ENCODE measurements at places on chromosomes 5 and 9.

- peak; percentile 63 for DNase-seq
Observed at GRCh38 chr5:141664733-141665461, 13.7 kb upstream of the FCHSD1 start.

DNA sequence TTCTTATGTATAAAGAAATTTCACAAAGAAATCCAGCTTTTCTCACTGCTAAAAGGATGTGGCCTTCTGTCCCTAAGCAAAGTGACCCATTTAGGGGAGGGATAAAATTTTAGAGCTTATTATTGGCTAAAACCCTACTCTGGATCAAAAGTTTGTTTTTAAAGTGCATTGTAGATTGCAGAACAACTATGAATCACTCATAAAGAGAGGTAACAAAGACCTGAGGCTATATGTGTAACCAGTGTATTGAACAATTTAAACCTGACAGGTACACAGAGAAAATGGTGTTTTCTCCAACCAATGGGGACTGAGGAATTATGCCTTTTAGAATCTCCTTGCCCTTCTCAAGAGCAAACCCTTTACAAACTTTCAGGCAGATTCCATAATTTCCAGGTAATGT, 86.6 kb downstream of the MUSK start:
- no peak for DNase-seq

DNA sequence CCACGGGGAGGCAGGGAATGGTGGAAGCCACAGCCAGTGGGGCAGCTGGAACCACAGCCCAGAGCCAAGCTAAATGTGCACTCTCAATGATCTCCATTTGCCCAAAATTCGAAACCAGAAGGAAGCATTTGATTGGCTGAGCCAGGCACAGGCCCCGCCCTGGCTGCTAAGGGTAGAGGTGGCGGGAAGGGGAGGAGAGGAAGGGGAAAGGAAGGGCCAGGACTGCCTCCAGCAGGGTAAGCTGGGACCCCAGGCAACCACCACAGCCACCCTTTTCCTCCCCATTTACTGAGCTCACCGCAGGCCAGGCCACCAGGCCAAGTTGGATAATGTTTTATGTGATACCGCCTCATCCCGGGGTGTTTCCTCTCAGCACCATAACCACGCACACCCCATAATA, 100.3 kb upstream of the RAPGEF1 start:
- DNase-seq = no peak

- DNase-seq = no peak
Observed at GRCh38 chr5:72255670-72256069, 64.4 kb downstream of the MRPS27 start.

GRCh38 chr9:73371801-73372200, 220.1 kb downstream of the ANXA1 start:
- no peak for DNase-seq

DNA sequence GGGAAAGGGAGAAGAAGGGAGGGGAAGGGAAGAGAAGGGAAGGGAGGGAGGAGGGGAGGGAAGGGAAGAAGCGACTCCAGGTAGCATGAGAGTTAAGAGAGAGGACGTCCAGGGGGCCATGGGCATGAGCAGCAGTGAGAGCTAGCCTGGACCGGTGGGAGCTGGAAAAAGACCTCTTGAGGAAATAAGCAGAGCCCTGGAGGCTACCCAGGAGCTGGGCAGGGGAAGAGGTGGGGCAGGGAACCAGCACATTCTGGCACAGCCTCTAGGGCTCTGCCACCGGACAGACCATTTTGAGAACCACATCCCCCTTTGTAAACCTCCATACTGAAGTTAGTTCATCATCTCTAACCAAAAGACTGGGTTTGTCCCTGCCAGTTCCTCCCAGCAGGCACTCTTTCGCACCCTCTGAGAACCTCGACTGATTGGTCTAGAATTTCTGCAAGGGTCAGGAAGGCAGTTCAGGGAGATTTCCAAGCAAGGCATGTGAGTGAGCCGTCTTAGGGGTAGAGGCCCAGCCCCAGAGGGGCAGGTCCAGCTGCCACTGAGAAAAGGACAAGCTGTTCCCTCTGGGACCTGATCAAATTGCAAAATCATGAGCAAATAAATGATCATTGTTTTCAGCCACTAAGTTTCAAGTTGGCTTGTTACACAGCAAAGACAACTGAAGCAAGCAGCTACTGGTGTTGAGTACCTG, 11.6 kb downstream of the NAIF1 start:
- no peak for DNase-seq

DNA sequence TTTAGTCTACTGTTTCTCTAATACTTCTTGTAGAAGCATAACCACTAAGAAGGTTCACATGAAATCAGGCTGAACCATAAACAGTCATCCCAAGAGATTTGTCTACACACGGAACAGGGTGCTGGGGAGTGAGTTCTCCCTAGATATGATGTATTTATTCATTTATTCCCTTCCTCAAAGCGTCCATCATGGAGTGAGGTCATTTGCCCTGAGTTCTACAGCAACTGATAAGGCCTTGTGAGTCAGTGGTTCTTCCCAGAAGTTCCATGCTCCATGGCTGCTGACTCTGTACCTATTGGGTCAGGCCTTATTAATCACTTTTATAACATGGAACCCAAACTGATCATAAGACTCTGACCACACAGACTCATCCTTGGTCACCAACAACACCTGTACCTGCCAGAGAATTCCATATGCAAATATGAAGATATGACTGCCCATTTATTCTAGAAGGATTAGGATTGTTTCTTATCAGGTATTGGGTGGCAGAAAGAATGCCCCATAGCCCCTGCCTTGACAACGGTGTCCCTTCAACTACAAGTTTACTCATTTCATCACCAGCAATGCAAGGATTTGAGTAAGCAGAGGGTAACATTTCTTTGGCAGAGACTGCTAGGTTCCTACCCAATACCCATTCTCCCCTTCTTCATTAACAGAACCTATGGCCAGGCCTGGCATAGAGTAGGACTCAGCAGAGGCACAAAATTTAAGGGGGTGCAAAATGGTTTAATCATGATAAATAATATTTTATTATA, 118.1 kb downstream of the LHFPL2 start:
- DNase-seq = no peak

GRCh38 chr5:61821561-61821960, 484.4 kb upstream of the KIF2A start:
- no peak for DNase-seq

DNA sequence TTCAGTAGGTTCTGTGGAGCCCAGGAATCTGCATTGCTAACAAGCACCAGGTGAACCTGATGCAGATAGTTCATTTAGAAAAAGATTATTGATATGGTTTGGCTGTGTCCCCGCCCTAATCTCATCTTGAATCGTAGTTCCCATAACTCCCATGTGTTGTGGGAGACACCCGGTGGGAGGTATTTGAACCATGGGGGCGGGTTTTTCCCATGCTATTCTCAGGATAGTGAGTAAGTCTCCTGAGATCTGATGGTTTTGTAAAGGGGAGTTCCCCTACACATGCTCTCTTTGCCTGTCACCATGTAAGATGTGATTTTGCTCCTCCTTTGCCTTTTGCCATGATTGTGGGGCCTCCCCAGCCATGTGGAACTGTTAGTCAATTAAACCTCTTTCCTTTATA, 212.0 kb downstream of the RAB3C start:
- no peak for DNase-seq

GRCh38 chr9:105138306-105138801, 106.1 kb upstream of the SLC44A1 start:
- no peak for DNase-seq

DNA sequence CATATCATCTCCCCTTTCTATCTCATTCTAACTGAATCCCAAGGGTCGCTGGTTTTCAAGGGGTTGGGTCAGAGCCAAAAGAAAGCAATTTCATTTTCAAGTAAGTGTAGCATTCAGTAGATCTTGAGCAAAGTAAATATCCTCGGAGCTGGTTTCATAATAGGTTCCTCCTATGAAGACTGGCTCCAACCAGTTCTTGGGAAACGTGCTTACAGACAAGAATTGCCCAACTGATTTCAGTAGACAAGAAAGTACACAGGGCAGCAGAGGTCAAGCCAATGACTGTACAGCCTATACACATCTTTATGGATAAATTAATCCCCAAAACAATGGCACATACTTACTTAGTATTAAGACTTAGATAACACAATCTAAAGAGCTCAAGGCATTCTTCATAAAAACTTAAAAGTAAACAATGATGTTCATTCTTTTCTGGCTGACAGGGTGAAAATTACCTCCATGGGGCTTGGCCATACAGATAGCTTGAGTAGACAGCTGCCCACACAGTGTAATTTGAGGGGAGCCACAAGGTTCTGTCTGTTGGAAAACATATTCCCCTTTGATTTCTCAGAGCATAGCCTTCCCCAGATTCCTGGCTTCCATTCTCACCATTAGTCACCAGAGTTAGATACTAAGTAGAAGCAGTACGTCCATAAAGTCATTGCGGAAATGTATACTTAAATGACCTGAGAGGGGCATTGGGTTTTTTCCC, 163.9 kb downstream of the ARRDC3 start:
- DNase-seq = no peak

DNA sequence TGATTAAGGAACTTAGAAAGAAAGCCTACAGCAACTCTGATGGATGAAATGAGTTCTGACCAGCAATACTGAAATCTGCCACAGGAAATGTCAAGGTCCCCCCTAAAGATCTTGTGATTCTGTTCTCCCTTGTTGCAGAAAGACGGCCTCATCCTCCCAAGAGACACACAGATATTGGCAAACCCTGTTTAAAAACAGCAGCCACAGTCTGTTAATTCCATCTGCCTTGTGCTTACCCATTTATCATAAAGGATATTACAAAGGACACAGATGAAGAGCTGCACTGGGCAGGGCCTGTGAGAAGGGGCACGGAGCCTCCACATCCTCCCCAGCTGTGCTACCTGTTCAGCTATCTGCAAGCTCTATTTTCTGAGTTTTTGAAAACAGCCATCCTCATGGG, 15.2 kb downstream of the RAPGEF1 start:
- no peak for DNase-seq

- no peak for DNase-seq
Observed at GRCh38 chr5:74394528-74394915, 246.0 kb downstream of the ENC1 start.

- DNase-seq = no peak
Observed at GRCh38 chr9:89512382-89512781, 14.5 kb upstream of the SEMA4D start.

DNA sequence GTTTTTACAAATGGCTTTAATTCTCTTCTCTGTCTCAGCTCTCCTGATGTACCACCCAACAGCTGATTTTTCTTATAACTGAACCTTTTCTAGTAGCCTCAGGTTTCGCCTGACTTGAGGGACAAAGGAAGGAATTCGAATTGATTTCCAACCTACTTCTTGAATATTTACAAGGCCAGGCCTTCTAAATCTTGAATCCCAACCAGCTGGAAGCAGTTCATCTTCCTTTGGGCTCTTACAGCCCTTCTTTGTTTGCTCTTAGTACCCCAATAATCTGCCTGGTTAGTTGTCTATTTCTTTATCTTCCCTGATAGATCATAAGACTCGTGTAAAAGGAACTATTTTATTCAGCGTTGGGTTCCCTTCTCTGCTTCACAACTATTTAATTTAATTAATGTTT, 95.9 kb downstream of the NLN start:
- no peak for DNase-seq

- no peak for DNase-seq
Observed at GRCh38 chr9:6460189-6460768, 47.3 kb downstream of the UHRF2 start.

GRCh38 chr5:32692036-32692746, 18.9 kb upstream of the NPR3 start:
- no peak for DNase-seq

DNA sequence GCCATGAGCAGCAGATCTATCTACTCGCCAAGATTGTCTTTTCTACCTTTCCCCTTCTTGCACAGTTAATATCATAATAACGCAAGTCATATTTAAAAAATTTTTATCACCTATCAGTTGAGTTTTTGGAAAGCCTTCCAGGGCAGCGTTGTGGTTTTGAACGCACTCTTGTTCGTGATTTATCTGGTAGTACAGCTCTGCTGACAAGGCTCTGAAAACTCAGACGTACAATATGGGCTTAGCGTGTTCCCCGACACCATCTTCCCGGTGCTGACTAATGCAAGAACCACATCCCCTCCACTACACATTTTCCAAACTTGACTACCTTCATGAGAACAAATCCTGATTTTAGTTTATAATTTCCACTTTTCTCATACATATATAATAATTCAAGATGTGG, 1.6 kb upstream of the NFIL3 start:
- no peak for DNase-seq

GRCh38 chr5:149941795-149942194, 2.8 kb downstream of the PDE6A start:
- DNase-seq = no peak

DNA sequence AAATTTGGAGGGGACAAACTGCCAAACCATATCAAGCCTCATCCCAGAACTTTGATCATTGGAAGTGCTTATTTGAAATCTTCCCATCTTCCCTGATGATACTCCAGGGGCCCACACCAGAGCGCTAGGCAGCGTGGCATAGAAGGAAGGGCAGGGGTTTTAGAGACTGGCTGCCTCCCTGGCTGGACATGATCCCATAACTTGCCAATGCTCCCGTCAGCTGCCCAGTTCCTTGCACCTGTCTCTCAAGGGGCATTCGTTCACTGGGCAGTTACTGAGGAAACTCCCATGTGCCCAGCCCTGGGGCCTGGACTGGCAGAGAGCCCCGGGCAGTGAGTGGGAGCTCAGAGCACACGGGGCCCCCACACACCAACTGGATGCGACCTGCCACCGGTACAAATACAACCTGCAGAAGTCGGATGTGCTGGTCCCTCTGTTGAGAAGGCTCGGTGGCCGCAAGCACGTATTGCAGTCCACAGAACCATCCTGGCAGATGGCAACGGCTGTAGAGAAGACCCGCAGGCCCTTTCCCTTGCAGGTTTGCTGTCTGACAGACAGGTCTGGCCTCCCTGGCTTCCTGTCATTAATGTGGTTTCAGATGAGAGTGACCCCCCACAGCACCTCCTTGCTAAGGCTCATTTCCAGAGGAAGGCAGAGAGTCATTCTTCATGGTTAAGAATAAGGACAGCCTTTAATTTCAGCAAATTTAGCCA, 122.4 kb downstream of the MVB12B start:
- DNase-seq = no peak

DNA sequence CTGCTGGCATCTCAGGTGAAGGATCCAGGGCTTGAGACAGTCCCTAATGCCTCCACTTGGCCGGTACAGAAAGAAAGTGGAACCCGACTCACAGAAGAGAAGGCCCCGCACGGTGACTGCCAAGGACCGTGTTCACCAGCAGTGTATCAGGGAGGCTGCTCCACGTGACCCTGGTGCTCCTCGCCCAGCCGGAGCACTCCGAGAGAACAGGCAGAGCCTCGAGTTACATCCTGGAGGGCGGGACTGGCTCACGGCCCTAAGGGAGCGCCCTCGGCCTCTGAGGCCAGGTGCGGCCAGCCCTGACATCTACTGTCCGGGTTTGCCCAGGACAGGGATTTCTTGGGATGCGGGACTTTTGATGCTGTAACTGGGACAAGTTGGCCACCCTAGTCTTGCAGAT, 104.0 kb upstream of the SARDH start:
- DNase-seq = no peak

GRCh38 chr5:178150977-178151734, 2.5 kb downstream of the NHP2 start:
- no peak for DNase-seq

GRCh38 chr9:13447843-13448422, 168.4 kb upstream of the MPDZ start:
- no peak for DNase-seq
